Vagina (tissue), 2 donors: ENCODE measurements at places on chromosomes 12 and 14. TPM values are rescaled to one million over a fixed set of nuclear protein-coding genes. Genes with fewer than 3 reads are reported as not detected.

The TRIAP1 gene
- 3.9 TPM for total RNA-seq

The IL22 gene
- not detected for total RNA-seq

GRCh38 chr12:8034802-8035201 is 2.3 kb downstream of the FOXJ2 start:
- DNase-seq = no peak

DNA sequence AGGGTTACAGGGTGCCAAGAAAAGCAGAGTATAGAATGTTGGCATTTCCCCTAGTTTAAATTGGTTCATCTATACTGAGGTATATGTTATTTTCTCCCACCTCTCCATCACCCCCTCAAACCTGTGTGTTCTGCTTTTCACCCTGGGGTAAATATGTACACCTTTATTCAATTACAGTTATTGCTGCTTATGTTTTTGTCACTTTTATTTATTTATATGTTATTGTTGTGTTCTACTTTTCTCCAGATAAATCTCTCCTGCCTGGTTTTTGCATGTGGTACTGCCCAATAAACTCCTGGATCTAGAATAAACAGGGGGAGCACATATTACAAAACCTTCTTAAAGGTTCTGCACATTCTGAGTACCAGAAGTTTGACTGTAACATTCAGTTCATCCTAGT is 122.1 kb upstream of the NPAS3 start:
- no peak for DNase-seq

- DNase-seq = no peak
Observed at GRCh38 chr12:71141378-71141926, 16.3 kb downstream of the TSPAN8 start.
